GM19239 (cell line): ENCODE measurements at places on chromosomes 13 and 19.

- no peak for DNase-seq
Observed at GRCh38 chr13:46698014-46698413, 98.9 kb downstream of the ESD start.

DNA sequence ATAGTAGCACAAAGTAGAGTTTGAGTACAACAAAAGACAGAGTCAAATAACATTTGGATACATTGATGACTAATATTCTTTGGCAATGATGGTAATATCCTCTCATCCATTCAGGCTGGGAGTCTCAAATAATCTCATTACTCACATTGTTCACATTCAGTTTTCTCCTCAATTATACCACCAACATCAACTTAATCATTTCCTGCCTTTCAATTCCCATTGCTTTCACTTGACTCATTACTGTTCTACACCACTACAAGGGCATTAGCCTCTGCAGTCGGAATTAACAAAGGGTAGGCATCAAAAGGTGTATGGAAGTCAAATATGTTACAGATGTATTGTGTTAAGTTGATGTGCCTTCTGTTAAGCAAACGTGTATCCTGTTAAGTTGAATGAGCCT, 518.4 kb upstream of the SLITRK1 start:
- no peak for DNase-seq

DNA sequence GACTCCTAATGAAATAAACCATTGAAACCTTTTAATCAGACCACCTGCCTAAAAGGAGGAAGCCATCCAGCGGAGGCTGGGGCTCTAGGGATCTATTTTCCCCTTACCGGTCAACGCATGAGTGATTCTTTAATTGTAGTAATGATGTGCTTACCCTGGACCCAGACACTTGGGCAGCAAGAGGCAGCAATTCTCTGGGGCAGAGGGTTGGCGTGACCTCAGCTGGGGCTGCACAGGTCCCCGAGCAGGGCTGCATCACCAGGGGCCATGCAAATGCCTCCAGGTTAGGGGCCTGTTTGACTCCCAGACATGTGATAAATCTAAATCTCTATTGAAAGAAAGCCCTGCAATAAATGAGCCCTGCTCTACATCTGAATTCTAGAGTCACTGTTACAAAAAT, 194.2 kb upstream of the TSHZ3 start:
- DNase-seq, result no peak

DNA sequence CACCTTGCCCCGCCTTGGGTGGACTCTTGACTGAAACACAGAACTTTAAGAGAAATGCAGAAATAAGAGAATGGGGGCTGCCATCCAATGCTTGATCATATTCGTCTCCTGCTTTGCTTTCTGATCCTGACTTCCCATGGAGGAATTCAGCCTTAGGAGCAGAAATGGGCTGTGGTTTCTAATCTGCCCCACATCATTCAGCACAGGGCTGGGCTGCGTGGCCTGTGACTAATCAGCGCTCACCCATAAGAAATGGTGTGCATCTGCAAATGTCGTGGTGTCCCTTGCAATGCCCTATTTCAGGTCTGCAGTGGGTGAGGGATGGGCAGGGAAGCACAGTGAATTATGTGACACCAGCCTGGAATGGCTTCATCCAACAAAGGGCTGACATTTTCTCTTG, 60.7 kb upstream of the URI1 start:
- DNase-seq, result no peak

GRCh38 chr13:43939086-43939485, 59.4 kb downstream of the LACC1 start:
- no peak for DNase-seq

DNA sequence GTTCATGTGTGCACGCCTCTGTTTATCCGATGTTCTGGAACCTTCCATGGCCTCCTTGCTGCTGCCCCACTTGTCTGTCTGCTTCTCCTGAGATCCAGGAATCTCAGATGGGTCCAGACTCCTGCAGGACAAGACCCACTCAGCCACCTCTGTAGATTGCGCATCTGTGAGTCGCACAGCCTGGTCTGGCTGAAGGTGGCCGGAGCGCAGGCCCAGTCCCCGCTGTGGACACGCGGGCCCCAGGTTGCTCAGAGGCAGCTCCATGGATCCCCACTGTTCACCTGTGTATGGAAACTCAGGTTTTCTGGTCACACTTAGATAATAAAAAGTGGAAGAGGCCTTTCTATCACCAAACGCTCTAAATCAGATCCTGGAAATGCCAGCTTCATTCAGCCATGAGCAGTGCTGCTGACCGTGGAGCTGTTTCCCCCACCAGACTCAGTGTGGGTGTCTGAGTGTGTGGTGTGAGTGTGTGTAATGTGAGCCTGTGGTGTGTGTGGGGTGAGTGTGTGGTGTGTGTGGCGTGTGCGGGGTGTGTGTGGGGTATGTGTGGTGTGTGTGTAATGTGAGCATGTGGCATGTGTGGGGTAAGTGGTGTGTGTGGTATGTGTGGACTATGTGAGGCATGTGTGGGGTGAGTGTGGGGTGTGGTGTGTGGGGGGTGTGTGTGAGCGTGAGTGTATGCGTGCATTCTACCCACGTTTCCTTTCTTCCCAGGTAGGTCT, 59.5 kb downstream of the MCF2L start:
- no peak for DNase-seq

DNA sequence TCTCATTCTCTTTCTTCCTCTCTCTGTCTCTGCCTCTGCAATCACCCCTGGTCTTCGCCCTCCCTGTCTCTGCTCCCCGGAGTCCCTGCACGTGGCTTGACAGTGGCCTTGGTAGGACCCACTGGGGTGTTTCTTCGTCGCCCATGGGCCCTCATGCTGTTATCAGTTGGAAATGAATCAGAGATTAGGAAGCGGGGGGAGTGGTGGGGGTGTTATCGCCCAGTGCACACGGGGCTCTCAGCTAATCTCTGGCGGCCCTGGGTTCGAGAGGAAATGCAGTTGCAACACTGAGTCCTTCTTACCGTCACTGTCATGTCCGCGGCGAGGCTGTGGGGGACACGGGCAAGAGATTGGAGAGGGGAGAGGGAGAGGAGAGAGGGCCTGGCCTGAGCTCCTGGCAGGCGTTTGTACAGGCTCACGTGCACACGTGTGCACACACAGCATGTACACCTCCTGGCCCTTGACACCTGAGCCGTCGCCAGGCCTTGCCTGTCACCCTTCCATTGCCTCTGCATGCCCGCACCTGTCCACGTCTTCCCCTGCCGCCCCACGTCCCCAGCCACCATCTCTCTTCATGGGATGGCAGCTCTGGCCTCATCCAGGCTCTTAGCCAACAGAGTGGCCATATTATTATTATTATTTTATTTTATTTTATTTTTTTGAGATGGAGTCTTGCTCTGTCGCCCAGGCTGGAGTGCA, 37.8 kb upstream of the SLC7A10 start:
- DNase-seq, result no peak

GRCh38 chr13:72638059-72638815, 89.2 kb downstream of the MZT1 start:
- DNase-seq, result no peak

- peak; percentile 16 for DNase-seq
Observed at GRCh38 chr13:77729502-77730221, 32.2 kb downstream of the SLAIN1 start.

- no peak for DNase-seq
Observed at GRCh38 chr19:43563816-43564457, 11.4 kb downstream of the XRCC1 start.

- no peak for DNase-seq
Observed at GRCh38 chr19:46616631-46617322, 8.1 kb downstream of the PTGIR start.

- no peak for DNase-seq
Observed at GRCh38 chr13:104382951-104383350, 1316.7 kb upstream of the SLC10A2 start.

DNA sequence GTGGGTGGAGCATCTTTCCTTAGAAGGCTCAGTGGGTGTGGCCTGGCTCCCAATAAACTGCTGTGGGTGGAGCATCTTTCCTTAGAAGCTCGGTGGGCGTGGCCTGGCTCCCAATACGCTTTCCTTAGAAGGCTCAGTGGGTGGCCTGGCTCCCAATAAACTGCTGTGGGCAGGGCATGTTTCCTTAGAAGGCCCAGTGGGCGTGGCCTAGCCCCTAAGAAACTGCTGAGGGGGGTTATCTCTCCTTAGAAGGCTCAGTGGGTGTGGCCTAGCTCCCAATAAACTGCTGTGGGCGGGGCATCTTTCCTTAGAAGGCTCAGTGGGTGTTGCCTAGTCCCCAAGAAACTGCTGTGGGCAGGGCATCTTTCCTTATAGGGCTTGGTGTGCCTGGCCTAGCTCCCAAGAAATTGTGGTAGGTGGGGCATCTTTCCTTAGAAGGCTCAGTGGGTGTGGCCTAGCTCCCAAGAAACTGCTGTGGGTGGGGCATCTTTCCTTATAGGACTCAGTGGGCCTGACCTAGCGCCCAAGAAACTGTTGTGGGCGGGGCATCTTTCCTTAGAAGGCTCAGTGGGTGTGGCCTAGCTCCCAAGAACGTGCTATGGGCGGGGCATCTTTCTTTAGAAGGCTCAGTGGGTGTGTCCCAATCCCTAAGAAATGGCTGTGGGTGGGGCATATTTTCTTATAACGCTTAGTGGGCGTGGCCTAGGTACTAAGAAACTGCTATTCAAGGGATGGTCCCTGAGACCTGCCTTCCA, 10.3 kb downstream of the HSH2D start:
- no peak for DNase-seq

- DNase-seq, result no peak
Observed at GRCh38 chr13:110392510-110393240, 85.6 kb downstream of the COL4A2 start.

DNA sequence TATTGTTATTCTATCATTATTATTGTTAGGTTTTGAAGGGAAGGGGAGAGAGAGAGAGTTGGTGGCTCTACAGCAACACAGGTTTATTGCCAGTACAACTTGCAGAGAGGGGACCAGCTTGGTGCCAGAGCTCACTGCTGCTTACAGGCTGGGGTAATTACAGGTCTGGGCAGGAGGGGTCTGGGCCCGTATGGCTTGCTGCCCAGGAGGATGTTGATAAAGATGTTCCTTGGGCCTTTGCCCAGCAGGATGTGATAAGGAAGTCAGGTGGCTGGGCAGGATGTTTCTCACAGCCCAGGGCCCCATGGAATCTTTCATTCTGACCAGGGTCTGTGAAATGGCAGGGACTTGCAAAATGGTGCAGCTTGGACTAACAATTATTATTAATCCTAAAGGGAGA, 64.2 kb upstream of the ZNF599 start:
- no peak for DNase-seq

- no peak for DNase-seq
Observed at GRCh38 chr13:78020861-78021260, 102.2 kb upstream of the EDNRB start.

DNA sequence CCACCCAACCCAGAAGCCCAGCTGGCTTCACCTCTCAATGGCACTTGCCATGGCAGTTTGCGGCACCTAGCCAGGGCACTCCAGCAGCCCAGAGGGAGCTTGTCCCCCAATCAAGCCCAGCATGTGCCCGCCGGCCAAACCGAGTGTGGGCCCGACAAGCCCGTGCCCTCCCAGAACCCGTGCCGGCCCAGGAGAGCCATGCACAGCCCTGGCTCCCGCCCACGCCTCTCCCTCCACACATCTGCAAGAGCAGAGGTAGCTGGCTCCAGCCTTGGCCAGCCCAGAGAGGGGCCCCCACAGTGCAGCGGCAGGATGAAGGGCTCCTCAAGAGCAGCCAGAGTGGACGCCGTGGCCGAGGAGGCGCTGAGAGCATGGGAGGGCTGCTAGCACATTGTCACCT, 2278.0 kb upstream of the PCDH20 start:
- no peak for DNase-seq

DNA sequence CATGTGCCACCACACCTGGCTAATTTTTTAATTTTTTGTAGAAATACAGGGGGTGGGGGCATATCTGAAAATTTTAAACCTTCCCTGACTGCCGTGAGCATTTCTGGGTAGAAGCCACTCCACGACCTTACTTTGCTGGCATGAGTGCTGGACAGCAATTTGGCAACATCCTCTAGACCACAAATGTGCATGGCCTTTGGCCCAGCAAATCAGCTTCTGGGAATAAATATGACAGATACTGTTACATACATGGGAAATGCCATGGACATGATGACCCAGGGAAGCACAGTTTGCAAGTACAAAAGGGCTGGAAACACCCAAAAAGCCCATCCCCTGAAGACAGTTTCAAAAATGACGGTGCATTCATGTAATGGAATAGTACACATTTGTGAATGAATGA, 3.2 kb upstream of the PVR start:
- DNase-seq, result no peak

DNA sequence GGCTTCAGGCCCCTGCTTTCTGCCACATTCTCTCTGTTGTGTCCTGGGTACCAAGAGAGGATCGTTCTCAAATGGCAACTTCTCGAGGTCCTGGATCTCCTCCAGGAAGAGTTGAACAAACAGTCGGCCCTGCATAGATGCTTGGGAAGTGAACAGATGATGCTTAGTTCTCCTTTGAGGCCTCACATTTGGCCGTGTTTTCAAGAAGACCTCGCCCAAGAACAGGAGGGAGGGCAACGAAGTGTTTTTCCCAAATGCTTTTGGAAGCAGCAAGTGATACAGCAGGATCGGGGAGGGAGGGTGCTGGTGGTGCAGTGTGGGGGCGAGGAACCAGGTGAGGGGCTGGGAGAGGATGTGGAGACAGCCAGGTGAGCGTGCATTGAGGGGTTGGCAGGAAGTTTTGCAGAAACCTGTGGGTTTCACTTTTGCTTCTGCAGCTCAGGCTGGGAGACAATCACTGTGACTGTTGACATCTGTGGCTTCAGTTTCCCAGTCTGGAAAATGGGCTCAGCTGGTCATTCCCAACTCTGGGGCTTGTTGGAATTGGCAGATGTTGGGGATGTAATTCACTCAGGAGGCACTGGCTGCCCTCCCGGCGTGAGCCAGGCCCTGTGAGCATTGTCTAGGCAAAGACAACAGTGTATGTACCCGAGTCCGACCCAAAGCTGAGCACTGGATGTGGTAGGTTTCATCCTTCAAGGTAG, 21.6 kb downstream of the MAST3 start:
- DNase-seq, result peak; percentile 72

GRCh38 chr19:49423985-49424303, 703 bp upstream of the PTH2 start:
- DNase-seq, result no peak

- DNase-seq, result no peak
Observed at GRCh38 chr19:30076101-30076551, 134.1 kb downstream of the URI1 start.

DNA sequence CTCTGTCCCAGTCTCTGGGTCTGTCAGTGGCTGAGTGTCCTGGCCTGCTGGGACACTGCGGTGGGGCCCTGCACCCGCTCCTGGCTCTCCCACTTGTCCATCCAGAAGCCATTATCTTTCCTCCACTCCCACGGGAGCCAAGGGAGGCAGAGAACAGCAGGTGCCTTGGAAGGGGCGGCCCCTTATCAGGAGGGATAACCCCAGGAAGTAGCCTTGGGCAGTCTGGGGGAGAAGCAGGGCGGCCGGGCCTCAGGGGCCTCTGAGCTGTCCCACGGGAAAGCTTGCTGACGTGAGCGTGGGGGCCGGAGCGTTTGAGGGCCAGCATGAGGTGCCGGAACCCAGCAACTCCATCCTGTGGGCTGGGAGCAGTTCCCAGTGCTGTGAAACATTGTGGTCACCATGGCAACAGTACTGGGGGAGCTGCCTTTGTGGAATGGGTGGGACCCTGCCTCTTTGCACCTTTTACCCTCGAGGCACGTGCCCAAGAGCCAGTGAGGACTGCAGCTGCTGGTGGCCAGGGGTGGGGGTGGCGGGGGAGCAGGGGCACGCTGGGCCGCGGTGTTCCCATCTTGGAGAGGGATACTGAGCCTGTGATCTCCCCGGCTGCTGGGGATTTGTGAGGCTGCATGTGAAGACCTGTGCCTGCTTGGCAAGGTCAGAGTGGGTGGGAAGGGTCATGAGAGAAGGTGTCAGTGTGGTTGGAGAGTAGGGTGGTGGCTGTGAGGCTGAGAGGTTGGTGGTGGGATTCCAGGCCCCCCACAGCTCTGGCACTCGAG, 20.9 kb downstream of the KLHL26 start:
- DNase-seq, result no peak
